ENCODE measurements at places on chromosomes 16 and 17.
A peak's percentile ranks its signal among the peaks of the same experiment; 100 is the strongest.

GRCh38 chr16:9139965-9140364, 48.5 kb downstream of the HAPSTR1 start:
- DNase-seq: no peak

DNA sequence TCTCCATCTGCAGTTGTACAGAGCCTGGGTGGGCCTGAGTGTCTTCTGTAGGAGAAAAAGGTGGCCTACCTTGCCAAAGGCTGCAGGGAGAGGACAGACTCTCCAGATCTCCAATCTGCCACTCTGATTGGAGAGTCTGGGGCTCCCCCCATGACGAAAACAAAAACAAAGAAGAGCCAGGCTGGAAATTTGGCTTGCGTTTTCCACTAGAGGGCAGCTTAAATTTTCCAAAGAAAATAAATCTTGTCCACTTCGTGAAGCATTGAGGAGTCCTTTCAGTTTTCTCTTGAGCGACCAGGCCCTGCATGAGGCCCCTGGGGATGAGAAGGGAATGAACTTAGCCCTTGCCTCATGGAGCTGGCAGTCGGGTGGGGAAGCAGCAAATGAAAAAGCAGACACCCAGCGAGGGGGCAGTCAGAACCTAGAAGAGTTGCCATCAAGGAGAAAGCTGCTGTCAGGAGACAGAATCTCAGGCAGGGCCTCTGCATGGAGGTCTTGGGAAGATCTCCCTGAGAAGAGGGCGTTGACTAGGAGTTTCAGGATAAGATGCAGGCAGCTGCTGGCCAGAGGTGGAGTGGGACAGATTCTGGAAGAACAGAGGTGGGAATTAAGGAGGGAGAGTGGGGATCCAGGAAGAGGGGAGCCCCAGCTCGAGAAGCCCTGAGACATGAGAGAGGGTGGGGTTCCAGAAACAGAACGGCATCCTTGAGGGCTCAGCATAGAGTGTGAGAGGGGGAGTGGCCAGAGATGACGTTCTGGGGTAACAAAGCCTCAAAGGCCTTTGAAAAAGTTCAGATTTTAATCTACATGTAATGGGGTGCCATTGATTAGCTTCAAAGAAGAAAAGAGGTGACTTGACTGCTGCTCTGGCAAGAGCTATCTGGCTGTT, 8.4 kb upstream of the SHCBP1 start:
- DNase-seq: no peak

- no peak for DNase-seq
Observed at GRCh38 chr17:77905266-77905665, 53.2 kb upstream of the TNRC6C start.

- DNase-seq: no peak
Observed at GRCh38 chr16:69031877-69032301, 73.6 kb upstream of the HAS3 start.

DNA sequence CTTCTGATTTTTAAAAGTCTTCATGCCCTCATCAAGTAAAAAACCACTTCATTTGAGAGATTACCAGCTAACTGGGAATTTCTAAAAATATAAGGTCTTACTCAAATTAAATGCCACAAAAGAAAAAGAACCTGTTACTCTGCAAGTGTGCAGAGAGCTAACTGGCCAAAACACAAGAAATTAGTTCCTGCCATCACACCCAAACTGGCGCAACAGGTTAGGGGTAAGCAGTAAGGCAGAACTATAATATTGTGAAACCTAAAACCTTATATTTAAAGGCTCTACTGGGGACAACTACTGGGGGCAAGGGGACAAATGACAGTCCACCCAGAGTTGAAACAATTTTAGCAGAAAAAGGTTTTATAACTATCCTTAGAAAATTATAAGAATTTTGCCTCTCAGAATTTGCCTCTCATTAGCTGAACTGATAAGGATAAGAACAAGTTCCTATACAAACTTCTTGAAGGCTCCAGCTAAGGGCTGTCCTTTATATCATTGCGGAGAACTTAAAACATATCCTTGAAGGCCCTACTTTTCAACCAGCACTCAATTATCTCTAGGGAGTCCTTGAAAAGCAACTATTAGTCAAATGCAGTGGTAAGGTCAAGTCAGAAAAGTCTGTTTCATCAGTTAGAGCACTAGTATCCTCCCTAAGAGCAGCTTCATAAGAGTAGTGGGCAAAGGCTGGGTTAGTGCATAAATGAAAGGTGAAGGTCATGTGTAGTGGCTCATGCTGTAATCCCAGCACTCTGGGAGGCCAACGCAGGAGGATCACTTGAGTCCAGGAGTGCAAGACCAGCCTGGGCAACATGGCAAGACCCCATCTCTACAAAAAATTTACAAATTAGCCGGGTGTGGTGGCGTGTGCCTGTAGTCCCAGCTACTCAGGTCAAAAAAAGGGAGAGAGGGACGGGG, 31.5 kb downstream of the SMURF2 start:
- DNase-seq: no peak

DNA sequence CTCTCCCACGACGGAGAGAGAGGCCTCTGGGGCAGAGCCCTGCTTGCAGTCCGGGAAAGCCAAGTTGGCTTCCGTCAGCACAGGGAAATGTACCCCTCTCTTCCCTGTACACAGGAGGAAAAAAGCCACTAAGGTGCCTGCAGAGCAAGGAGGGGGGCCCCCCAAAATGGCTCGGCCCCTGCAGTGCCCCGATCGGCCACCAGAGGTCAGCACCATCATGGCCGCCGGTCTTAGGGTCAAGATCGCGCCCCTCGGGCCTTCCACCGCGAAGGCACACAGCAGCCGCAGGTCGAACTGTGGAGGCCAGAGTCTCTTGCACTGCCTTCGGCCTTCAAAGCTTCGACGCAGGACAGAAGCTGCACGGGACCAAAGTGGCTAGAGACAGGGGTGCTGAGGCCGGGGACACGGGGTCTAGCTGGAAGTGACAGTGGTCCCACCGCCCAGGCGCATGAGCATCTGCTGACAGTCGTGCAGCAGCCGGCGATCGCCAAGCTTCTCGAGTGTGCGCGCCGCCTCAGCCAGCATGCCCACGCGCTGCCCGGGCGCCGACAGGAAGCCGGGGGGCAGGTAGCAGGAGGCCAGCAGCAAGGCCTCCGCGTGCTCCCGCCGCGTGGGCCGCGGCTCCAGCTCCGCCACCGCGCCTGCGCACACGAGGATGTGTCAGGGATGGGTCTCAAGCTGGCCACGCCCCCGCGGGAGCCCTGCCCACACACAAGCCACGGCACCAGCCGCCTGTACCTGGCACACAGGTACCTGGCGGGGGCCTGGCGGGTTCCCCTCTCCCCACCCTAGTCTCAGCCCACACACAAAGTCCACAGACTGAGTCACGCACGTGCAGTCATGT, 24.4 kb downstream of the SREBF1 start:
- DNase-seq: peak; percentile 30

GRCh38 chr17:50833510-50834428, 1.6 kb upstream of the WFIKKN2 start:
- DNase-seq: no peak

Measured in T-helper 22 cell (primary cell).